Activated T-helper 9 cell treated with anti-CD3 and anti-CD28 coated beads, Interleukin-2, amount 50 U/mL, for 16 hours (primary cell): ENCODE measurements at places on chromosomes 13 and 19.

DNA sequence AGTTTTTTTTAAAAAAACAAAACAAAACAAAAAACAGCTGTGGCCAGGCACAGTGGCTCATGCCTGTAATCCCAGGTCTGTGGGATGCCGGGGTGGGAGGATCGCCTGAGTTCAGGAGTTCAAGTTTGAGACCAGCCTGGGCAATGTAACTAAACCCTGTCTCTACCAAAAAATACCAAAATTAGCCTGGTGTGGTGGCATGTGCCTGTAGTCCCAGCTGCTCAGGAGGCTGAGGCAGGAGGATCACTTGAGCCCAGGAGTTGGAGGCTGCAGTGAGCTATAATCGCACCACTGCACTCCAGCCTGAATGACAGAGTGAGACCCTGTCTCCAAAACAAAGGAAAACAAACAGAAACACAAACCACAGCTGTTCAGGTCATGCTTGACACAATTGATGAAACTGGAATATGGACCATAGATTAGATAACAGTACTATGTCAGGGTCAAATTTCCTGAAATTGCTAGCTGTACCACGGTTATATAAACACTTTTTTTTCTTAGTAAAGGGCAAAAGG lies 6.9 kb upstream of the ANGPTL4 start:
- DNase-seq, result no peak

GRCh38 chr13:95279016-95279415 lies 22.2 kb downstream of the ABCC4 start:
- no peak for DNase-seq

GRCh38 chr13:52850396-52851136 lies 2.1 kb upstream of the PCDH8 start:
- DNase-seq, result no peak

GRCh38 chr13:33640832-33641231 lies 177.1 kb upstream of the RFC3 start:
- DNase-seq, result no peak

DNA sequence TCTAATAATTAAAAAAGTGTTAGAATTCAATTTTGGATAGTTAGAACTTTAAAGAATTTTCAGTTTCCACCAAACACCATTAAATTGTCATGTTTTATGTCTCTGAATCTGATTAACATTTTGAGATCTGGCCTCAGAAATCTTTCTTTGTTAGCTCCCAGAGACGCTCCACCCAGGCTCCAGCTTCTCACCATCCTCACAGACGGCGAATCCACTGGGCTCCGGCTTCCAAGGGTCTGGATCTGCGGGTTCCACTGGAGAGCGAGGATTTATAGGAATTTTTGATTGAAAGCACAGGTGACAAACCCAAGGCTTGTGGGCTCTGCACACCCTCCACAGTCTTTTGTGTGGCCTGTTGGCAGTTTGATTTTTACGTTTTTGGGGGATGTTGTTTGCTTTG lies 160.6 kb downstream of the URI1 start:
- no peak for DNase-seq

GRCh38 chr13:29957320-29957719 lies 106.9 kb upstream of the UBL3 start:
- DNase-seq, result no peak

- DNase-seq, result no peak
These were observed 190.5 kb upstream of the SOX21 start for GRCh38 chr13:94902722-94903407.

DNA sequence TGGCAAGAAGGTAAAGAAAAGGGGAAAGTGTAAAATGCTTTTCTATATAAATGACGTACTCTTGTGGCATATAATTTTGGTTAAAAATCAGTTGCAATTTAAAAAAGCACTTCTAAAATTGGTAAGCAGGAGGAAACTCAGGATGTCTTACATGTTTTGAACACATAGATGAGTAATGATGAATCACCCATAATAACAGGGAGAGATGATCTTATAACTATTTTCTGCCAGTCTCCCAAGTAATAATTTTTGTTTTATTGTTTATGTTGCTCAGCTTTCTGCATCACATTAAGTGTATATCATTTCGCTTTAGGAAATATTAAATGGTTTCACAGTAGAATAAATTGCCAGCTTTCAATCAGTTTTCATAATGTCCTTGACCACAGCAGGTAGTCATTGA lies 1430.7 kb upstream of the PCDH20 start:
- DNase-seq, result no peak

- DNase-seq, result no peak
These were observed 2.1 kb upstream of the DPY19L3 start for GRCh38 chr19:32403291-32403995.

- no peak for DNase-seq
These were observed 59.9 kb upstream of the SLAIN1 start for GRCh38 chr13:77637588-77637987.
